Stimulated activated CD8-positive, alpha-beta memory T cell treated with anti-CD3 and anti-CD28 coated beads, Interleukin-2, amount 100 ng/mL, for 48 hours (primary cell): ENCODE measurements at places on chromosomes 3 and 15.

DNA sequence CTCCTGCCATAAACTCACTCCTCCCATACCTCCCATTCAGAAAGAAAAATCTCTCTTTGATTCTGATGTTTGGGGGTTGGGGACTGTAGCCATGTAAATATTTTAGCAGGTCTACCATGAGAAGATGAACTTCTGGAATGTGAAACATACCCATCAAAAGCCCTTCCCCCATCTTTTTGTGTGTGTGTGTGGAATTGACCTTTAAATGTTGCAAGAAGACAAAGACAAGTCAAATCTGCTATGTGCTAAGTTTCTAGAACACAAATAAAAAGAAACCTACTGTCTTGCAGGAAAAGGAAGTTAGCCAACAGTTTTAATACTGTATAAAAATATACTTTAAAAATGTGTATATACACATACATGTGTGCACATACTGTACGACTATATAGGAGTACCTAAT, 29.7 kb upstream of the USP50 start:
- no peak for DNase-seq

GRCh38 chr3:136576279-136577009, 175.7 kb downstream of the STAG1 start:
- DNase-seq, result no peak

DNA sequence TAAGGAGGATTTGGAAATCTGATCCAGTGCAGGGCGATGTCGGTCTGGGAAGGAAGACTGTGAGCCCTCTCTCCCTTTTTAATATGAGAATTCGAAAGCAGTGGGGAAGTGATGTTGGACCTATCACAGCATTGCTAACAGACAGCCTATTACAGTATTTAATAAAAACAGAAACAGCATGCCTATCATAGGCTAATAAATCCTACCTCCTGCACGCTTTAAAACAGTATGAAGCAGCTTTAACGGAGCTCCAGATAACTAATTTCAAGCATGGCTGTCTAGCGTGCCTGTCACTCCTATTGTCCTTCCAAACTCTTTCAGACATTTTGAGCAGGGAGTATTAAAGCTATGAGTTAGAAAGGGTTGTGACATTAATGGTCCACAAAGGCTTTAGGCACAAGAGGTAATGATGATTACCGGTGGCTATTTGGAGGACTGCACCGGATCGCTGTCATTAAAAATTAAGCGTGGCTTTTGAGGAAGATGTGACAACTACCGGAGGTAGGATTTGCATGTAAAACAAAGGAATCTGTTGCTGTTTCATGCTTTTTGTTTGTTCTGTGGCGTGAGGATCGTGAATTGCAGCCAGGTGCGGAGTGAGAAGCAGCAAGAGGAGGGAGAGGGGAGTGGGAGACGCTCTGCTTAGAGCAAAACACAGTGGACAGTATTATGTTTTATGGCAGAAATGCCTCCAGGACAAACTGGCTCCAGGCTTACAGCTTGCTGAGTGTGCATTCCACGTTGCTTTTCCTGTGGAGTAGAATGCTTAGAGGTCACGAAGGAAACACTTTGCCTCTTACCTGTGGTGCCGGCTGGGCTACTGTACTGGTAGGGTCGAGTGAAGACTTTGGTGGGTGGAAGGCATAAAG, at the start of gene KCNMB2:
KCNMB2 (plus strand) TSS at position 226 of the 869 bp plus-strand sequence.
- no peak for DNase-seq

GRCh38 chr15:84715441-84716035, 401 bp downstream of the SEC11A start:
- DNase-seq, result peak; percentile 43

DNA sequence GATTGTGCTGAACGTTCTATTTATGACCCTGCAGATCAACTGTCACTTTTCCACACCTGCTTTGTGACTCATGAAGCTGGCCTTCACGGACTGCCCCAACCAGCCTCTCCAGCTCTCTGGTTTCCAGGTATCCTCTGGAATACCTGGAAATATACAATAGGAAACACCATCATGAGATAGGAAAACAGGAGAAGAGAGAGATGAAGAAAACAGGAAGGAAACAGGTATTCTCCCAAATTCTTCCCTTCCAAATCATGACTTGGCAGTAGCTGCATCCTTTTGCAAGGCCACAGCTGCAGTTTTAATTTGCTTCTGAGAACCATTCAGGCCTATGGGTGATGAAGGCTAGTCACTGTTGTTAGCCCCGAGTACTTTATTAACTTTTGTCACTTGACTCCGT, 909.1 kb downstream of the EPHA3 start:
- no peak for DNase-seq

GRCh38 chr3:9339761-9340471, 22.9 kb upstream of the THUMPD3 start:
- no peak for DNase-seq
